CD4-positive, alpha-beta memory T cell (primary cell): ENCODE measurements at places on chromosomes 12 and 14. TPM values are rescaled to one million over a fixed set of nuclear protein-coding genes. Genes with fewer than 3 reads are reported as not detected.

- H3K4me1 ChIP-seq, result no peaks in the 10 kb centered on the region
- H3K4me3 ChIP-seq, result no peak overlapping the region
- H3K36me3 ChIP-seq, result no peaks in the 10 kb centered on the region
- no peaks in the 10 kb centered on the region for H3K27me3 ChIP-seq
Measured at GRCh38 chr12:66087365-66087943, 43.1 kb downstream of the LLPH start.

Gene NID2
- not detected for total RNA-seq

DNA sequence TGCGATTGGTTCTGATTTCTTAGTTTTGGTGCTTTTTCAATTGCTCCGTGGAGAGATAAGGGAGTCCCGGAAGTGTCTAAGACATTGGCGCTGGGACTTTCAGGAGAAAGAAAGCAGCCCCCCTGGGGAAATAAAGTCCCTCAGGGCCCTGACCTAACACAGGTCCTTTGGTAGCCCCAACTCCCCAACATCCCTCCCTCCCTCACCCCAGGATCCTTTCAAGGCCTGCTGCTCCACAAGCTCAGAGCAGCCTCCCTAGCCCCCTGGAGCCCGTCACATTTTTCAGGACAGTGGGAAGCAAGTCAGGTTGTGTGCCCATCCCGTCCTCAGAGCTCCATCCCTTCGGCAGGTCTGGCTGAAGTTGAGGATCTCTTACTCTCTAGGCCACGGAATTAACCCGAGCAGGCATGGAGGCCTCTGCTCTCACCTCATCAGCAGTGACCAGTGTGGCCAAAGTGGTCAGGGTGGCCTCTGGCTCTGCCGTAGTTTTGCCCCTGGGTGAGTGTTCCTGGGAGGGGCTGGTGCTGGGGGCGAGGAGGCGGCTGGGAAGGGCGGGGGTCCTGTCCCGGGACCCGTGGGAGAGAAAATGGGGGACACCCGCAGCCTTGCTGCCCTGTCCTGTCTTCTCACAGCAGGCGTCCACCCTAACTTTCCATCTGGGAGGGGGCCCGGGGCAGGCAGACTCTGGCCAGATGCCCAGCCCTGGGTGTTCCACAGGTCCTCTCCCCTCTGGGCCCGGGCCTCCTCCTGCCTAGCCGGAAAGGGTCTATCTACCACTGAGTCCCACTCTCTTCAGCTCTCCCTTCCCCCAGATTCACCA, 950 bp downstream of the IFI27 start:
- no peaks in the 10 kb centered on the region for H3K36me3 ChIP-seq
- no peak overlapping the region for H3K27ac ChIP-seq
- H3K27me3 ChIP-seq, result no peaks in the 10 kb centered on the region
- H3K4me3 ChIP-seq, result no peak overlapping the region
- DNase-seq, result no peak

GRCh38 chr14:88879022-88879421, 54.6 kb downstream of the TTC8 start:
- H3K27me3 ChIP-seq, result no peaks in the 10 kb centered on the region
- H3K4me1 ChIP-seq, result no peaks in the 10 kb centered on the region
- H3K36me3 ChIP-seq, result no peaks in the 10 kb centered on the region
- H3K27ac ChIP-seq, result no peak overlapping the region
- no peak for DNase-seq

DNA sequence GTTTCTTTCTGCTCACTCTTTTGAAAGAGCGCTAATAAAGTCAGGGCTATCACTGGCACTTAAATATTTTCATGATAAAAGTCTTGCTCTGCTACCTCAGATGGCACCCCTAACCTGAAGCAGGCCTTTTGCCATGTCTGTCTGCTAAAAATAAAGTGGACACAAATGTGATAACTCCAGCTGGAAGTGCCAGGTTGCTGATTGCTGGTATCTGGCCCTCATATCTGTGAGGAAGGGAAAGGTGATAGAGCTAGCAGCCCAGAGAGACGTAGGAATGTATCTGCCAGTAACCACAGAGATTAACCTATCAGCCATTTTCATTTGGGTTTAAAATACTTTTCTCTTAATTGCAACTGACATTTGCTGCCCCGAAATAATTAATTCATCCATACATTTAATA, 127.9 kb downstream of the GRIN2B start:
- no peaks in the 10 kb centered on the region for H3K36me3 ChIP-seq
- H3K4me3 ChIP-seq, result no peak overlapping the region
- no peaks in the 10 kb centered on the region for H3K27me3 ChIP-seq
- H3K4me1 ChIP-seq, result no peaks in the 10 kb centered on the region
- DNase-seq, result no peak
- H3K27ac ChIP-seq, result no peak overlapping the region

GRCh38 chr12:90990611-90991010, 14.2 kb downstream of the EPYC start:
- no peak for DNase-seq
- H3K36me3 ChIP-seq, result no peaks in the 10 kb centered on the region
- H3K4me3 ChIP-seq, result no peak overlapping the region

GRCh38 chr12:117143008-117143532, 43.9 kb upstream of the TESC start:
- no peak overlapping the region for H3K27ac ChIP-seq
- no peak overlapping the region for H3K4me3 ChIP-seq
- DNase-seq, result no peak
- H3K27me3 ChIP-seq, result no peaks in the 10 kb centered on the region
- H3K36me3 ChIP-seq, result peaks cover 14% of the 10 kb centered on the region

Gene HOXC10
- not detected for total RNA-seq

DNA sequence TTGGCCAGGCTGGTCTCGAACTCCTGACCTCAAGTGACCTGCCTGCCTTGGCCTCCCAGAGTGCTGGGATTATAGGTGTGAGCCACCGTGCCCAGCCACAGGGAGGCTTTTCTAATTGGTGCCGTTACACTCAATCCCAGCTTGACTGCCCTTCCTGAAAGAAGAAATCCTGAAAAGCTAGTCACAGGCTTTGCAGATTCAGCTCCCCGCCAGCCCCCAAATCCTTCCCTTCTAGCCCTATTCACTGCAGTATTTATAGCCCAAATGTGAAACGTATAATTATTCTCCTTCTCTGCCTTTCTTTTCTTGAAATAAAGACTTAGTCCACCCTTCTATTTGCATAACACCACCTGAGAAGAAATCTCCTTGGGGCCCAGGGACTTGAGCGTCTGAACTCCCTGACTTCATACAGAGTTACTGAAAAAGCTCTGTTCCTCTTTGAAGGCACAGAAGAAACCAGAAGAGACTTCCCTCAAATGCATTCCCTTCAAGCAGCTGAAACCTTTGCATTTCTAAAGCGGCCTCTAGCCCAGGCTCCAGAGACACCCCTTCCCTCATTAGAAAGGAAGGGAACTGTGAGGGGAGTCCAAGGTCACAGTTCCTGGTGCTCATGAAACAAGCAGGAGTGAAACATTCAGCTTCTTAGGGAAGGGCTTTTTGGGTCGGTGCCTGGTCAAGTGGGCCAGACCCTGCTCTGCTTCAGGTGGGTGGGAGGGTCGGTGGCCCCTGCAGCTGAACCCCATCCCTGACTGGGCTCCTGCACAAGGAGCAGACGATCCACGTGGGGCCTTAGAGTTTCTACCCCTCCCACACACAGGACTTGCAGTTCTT, 42.3 kb upstream of the BATF start:
- no peaks in the 10 kb centered on the region for H3K4me1 ChIP-seq
- H3K27me3 ChIP-seq, result no peaks in the 10 kb centered on the region
- DNase-seq, result no peak
- H3K36me3 ChIP-seq, result no peaks in the 10 kb centered on the region

GRCh38 chr14:99735189-99736135, 51.4 kb downstream of the CYP46A1 start:
- H3K27ac ChIP-seq, result no peak overlapping the region
- H3K4me1 ChIP-seq, result no peaks in the 10 kb centered on the region
- H3K36me3 ChIP-seq, result no peaks in the 10 kb centered on the region
- H3K4me3 ChIP-seq, result no peak overlapping the region
- peaks cover 18% of the 10 kb centered on the region for H3K27me3 ChIP-seq
- DNase-seq, result no peak

DNA sequence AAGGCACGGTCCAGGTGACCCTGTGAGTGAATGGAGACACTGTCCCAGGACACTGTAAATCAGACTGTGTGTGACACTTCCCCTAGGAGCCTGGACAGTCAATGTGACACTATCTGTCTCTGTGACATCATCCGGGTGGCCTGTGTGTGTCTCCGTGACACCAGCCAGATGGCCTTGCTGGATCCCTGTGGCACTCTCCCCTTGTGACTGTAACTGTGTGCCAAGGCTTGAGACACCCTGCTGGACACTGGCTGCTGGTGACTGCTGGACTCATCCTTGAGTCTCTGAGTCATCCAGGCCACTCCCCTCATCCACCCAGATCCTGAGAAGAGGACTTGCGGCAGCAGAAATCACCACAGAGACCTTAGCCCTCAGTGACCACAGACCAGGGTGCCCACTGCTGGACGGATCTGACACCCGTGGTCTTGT, 51.6 kb downstream of the MVK start:
- H3K4me3 ChIP-seq, result no peak overlapping the region
- no peaks in the 10 kb centered on the region for H3K4me1 ChIP-seq
- H3K27ac ChIP-seq, result no peak overlapping the region
- H3K27me3 ChIP-seq, result peaks cover 4% of the 10 kb centered on the region

Gene CPNE6
- not detected for total RNA-seq

- H3K36me3 ChIP-seq, result no peaks in the 10 kb centered on the region
- H3K4me3 ChIP-seq, result no peak overlapping the region
- no peaks in the 10 kb centered on the region for H3K4me1 ChIP-seq
- H3K27me3 ChIP-seq, result no peaks in the 10 kb centered on the region
- no peak for DNase-seq
Measured at GRCh38 chr14:75711105-75711795, 50.2 kb downstream of the TTLL5 start.

- H3K27ac ChIP-seq, result no peak overlapping the region
- no peaks in the 10 kb centered on the region for H3K36me3 ChIP-seq
- no peak for DNase-seq
- H3K4me1 ChIP-seq, result peaks cover 14% of the 10 kb centered on the region
- H3K27me3 ChIP-seq, result no peaks in the 10 kb centered on the region
Measured at GRCh38 chr12:51822956-51823355, 25.6 kb downstream of the FIGNL2 start.

DNA sequence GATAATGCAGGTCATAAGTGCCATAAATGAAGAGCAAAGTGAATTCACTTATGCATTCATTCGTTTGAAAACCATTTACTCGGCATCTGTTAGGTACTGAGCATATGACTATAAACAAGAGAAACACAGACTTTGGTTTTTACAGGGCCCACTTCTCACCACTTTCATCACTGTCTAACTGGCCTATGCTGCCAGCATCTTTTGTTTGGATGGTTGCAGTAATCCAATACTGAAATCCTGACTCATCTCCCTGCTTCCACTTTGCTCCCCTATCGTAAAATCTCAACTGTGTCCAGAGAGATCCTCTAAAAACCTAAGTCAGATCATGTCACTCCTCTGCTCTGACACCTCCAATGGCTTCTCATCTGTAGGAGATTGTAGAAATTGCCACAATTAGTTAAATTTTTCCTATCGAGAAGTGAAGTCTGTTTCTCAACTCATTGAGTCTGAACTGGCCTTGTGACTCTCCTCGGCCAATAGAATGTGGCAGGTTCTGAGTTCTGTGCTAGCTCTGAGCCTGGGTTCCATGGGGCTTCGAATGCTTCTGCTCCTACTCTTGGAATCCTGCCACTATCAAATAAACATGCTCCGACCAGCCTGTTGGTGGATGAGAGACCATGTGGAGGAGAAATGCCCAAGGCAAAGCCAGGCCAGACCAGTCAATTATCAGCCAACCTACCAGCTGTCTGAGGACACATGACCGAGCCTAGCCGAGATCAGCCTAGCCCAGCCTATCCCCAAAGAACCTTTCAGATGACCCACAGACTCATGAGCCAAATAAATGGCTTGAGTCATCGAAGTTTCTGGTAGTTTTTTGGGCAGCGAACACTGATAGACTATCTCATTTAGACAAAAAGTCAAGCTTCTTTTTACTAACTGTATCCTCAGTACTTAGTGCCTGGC, 2.2 kb upstream of the BATF start:
- H3K36me3 ChIP-seq, result no peaks in the 10 kb centered on the region
- no peak for DNase-seq
- peaks cover 61% of the 10 kb centered on the region for H3K4me1 ChIP-seq
- no peak overlapping the region for H3K4me3 ChIP-seq
- H3K27me3 ChIP-seq, result no peaks in the 10 kb centered on the region

DNA sequence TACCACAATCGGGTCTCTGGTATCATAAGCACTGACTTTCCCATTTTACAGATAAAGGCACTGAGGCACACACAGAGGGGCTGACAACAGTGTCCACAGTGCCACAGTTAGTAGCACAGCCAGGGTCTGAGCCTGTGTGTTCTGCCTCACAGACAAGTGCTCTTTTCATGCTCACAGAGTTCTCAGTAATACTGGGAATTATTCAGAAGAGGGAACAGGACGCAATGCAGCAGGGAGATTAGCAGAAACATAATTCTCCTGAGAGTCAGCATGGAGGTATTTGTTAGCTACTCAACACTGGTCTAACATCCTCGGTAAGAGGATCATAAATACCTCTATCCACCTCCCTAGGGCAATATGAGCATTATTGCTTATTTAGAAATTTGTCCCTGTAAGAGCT, 219.3 kb upstream of the EEA1 start:
- no peak overlapping the region for H3K27ac ChIP-seq
- H3K4me1 ChIP-seq, result no peaks in the 10 kb centered on the region
- H3K27me3 ChIP-seq, result no peaks in the 10 kb centered on the region

DNA sequence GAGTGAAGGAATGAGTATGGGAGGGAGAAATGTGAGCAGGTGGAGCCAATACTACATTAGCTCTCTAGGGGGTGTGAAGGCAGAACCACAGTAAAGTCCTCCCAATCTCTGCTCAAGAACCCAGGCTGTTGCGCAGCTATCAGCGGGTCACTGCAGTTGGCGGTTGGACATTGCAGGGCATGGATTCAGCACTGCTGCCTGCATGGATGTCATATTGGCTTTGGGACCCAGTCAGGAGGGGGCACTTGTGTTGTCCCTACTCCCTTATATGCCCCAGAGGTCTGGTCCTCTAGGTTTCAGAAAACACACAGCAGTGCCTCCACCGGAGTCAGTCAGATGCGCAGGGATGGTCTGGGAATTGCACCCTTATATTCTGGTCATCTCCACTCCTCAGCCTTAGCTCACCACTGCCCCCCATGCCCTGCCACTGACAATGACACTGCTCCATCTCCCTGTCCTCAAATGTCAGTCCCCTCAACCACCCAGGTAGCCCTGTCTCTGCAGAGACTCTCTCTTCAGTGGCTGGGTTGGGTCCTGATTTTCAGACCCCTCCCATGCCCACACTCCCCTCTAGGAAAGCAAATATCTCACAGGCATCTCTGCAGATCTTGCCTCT, 9.6 kb downstream of the ZDHHC22 start:
- H3K4me3 ChIP-seq, result no peak overlapping the region
- no peaks in the 10 kb centered on the region for H3K36me3 ChIP-seq
- no peak overlapping the region for H3K27ac ChIP-seq
- DNase-seq, result no peak

GRCh38 chr12:100845095-100845494, 50.5 kb downstream of the ANO4 start:
- H3K4me1 ChIP-seq, result no peaks in the 10 kb centered on the region

Gene CLEC1B
- not detected for total RNA-seq
